ENCODE measurements at places on chromosomes 11 and 22.

GRCh38 chr22:48868554-48868953, 959.1 kb downstream of the BRD1 start:
- no peak for DNase-seq

DNA sequence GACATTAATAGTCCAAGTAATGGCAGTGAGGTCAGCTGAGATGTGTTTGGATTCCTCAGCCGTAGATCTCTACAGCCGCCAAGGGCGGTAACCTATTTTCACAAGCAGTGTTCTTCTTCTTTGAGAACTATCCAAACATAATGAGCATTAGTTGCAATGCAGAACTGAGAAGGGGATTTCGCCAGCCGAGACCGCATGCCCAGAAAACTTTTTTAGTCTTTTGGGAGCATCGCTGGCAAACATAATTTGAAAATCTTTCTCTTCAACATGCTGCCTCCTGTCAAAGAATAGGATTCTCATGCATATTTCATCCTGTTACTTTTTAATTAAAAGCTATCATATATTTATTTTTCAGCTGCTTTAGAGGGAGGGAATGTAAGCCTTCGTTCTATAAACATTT, 81.4 kb upstream of the SEZ6L start:
- DNase-seq = no peak

- DNase-seq = no peak
Observed at GRCh38 chr11:36431429-36432092, 78.5 kb downstream of the TRAF6 start.

GRCh38 chr11:113581713-113582112, 106.5 kb upstream of the DRD2 start:
- DNase-seq = no peak

All from NCI-H446 (cell line).